ENCODE measurements at places on chromosomes 5 and 9.

DNA sequence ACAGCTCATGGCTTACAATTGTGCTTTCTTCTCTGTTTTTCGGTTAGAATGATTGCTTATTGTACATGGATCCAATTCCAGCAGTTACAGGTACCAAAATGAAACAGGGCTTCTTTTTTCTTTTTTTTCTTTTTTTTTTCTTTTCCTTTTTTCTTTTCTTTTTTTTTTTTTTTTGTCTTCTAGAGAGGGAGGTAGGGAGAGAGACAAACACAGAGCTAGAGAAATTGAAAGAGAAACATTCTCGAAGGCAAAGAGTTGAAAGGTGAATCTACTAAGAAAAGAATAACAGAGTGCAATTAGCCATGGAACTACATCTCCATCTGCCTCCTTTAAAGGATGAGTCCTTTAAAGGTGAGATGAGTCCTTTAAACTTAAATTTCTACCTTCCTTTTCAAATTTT, 1.0 kb upstream of the EDIL3 start:
- no peak for DNase-seq

DNA sequence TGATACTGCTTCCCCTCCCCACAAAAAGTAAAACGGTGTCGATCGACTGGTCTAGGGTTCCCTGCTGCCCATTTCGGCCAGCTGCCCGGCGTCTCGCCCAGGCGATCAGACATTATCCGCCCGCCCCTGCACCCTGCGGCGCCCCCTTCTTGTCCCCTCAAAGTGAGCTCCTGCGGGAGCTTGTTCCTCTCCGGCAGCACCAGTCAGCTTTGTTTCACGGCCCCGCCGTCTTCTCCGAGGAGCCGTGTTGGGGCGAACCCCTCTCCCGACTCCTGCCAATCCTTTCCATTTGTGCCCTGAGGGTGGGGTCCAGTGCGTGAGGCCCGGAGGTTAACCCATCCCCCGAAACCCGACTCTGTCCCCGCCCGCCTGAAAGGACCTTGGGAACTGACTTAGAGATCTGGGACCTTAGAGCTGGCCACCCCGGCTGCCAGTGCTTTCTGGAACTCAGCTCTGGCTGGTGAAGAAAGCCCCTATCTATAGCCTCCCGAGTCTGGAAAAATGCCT, 518 bp downstream of the UBE2B start:
- DNase-seq, result peak; percentile 22

DNA sequence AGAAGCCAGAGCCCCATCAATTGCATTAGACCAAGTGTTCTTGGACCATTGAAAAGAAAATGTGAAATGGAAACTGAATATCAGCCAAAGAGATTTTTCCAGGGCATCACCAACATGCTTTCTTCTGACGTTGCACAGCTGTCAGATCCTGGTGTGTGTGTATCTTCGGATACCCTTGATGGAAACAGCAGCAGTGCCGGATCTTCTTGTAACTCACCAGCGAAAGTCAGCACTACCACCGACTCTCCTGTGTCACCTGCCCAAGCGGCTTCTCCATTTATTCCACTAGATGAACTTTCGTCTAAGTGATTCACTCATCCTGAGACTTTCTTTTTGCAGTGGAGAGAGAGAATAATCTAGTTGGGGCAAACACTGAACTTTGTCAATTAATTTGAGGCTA, 75.7 kb downstream of the PIP5K1B start:
- DNase-seq, result no peak

- DNase-seq, result no peak
These were observed 1.0 kb downstream of the STARD4 start for GRCh38 chr5:111511174-111511830.

DNA sequence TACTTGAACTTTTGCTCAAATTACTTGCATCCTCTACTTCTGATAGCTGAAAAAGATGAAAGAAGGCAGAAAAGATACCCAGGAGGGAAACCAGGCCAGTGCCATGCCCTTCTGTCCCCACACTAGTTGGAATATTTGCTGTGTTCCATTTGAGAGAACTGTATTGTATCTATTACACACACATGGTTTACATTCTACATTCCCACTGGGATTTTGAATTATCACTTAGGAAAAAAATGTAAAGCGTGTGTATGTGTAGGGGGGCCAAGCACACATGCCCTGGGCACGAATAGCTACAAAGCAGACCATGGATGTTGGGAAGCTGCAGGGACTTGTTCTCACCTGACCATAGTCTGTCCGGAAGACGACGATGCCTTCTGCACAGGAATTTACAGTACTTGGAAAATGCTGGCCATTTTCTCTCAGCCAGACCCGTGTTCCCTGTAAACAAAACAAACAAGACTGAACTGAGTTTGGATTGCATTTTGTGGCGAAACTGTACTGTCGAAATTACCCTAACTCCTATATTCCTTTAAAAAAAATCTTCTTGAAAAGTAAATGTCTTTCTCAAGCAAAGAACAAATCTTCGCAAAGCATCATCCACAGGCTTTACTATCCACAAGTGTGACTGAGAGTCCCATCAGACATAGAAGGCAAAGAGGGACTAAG, 58.7 kb downstream of the MYO10 start:
- no peak for DNase-seq

DNA sequence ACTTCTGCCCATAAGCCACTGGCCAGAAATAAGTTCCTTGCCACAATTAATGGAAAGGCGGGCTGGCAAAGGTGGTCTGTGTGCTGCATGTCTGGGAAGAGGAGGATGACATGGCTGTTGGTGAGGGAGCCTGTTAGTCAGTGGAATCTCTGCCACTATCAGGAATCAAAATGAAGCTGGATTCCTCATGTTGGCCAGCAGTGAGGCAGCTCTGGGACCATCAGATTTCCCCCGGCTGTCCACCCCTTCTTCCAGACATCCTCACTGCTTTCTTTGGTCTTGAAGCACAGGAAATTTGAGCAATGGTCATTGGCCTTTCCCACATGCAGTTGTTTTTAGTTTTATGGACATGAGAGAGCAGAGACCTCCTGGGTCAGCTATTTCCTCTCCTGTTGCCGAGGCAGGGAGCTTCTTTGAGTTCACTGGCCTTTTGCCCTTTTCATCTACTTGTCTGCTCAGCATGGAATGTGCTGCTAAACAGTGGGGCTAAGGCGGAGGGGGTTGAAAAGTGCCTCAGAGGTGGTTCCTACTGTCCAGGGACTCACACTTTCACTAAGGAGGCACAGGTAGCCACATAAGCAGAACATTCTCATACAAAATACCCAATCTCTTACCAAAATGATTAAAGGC, 34.8 kb upstream of the NEURL1B start:
- no peak for DNase-seq

DNA sequence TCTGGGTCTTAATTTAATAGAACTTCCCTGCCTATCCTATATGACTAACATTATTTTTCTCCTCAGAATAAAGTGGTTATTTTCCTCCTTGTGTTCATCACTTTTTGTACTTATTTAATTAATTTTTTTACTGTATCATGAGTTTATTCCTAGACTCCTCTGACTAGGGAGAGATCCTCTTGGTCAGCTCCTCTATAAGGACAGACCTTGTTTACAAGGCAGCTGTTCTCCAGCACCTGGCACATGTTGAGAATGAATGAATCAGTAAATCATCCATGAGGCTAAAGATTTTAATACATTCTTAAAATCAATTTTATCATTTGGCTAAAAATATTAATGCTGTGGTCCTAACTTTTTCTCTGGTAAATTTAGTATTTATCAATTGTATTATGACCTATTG, 139.8 kb downstream of the NUDT12 start:
- DNase-seq, result no peak

DNA sequence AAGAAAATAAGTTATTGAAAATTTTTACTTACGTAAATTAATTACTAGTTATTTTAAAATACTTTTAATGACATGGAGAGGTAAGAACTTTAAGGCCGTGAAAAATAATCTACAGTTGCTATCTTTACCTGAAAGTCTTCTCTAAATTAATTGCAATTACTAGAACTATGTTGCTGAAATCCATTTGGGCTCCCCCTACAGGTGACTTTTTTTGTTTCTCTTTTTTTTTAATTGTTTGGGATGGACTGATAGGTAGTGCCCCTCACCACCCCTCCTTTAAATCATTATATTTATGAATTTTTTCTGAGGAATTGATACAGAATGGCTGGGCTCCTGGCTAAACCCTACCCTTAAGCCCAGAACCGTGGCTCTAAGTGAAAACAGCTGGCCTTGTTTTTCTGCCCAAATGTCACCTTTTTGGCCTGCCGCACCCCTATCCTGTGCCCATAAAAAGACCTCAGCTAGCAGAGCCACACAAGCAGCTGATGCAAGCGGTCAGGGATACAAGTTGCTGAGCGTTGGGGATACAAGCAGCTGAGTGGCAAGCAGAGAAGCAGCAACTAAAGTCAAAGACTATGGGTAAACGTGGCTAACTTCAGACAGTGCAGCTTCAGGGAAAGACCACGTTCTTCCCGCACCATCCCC, 315.2 kb upstream of the ACO1 start:
- no peak for DNase-seq

DNA sequence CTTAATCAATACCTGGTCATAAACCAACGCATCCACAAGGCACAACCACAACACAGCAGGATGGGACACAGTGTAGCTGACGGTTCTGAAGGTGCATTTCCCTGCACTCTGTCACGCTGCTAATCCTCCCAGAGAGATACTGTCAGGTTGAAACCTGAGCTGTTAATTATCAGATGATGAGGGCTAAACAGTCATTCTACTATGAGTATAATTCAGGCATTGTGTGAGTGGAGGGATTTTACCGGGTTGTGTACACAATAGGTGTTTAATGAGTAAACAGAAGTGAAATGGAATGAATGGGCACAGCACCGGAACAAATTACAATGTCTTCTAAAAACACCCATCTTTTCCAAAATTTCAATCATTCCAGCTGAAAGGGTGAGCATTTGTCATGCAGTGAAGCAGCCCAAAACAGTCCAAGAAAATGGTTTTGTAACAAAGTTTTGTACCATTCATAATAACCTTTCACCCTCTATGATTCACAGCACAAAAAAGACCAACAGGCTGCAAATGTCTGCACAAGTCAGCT, 71.5 kb downstream of the ABCA1 start:
- DNase-seq, result no peak

DNA sequence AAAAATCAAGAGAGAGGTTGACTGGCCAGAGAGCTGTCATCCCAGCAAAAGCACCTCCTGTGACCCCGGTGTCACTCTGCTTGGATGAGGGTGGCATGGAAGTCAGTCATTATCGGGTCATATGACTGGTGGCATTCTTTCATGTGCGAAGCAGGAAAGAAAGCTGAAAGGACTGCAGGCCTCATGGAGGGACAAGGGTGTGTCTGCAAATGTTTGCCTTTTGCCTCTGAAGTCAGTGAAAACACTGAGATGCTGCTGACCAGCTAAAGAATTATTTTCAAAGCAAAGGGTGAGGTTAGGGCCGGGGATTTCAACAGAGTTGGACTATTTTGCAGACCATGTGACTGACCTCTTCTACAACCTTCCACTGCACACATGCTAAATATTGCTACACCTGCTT, 298.3 kb downstream of the CSNK1G3 start:
- DNase-seq, result no peak

DNA sequence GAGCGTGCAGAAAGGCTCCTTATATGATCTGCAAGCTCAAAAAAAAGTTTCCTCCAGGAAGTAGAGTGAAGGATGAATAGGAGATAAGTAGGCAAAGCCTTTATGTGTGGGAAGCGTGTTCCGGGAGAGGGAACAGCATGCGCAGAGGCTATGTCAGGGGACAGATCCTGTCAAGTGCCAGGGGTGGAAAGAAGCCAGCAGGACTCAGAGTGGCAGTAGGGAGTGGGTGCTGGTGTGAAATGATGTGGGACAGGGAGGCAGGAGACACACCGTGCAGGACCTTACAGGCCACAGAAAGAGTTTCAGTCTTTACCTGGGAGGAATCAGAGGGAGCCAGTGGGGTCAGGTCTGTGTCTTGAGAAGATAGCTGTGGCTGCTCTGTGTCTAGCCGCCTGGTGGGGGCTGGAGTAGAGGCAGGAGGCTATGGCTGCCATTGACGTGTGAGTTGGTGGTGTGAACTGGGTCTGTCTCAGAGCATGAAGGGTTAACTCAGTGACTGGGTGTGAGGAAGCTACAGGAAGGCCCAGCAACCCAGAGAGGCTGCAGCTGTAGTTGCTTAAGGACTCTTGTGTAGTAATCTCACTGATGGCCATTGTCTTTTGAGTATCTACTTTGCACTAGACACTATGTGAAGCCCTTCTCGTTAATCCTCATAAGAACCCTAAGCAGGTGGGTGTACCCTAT, 71.3 kb downstream of the PPARGC1B start:
- no peak for DNase-seq

GRCh38 chr9:105421154-105421553, 26.7 kb upstream of the FSD1L start:
- DNase-seq, result no peak

DNA sequence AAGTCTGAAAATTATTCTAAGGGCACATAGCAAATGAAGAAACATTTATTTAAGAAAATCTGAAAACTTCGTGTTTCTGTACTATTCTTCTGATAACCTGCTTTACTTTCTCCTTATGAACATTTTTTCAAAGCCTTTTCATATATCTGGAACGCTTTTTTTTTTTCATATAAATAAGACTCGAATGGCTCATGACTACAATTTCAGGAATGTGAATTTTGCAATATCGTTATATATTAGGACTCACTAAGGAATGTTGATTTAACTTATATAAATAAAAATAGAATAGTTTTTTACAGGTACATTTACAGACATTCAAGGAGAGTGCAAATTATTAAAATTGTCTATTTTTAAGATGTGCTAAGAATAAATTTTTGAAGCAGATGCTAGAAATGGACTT, 42.9 kb downstream of the GPBP1 start:
- DNase-seq, result no peak

- DNase-seq, result no peak
These were observed 79.1 kb downstream of the LHFPL2 start for GRCh38 chr5:78569441-78569840.

GRCh38 chr5:17257705-17258273, 40.4 kb downstream of the BASP1 start:
- DNase-seq, result no peak

DNA sequence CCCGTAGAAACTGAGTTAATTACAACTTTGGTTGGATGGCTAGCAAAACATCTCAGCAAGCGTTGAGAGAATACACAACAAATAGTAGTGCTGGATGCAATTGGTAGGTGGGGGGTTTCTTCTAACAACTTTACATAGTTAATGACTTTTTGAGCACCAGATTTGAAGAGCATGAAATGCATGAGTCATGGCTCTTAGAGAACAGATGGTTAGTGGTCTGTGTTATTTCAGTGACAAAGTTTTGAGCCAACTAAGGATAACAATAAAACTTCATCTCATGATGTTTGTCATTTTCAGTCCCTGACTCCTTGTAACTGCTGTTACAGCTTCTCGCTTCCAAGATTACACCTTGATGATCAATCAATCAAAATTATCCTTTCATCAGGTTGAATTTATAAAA, 399.0 kb upstream of the BRINP1 start:
- DNase-seq, result no peak

DNA sequence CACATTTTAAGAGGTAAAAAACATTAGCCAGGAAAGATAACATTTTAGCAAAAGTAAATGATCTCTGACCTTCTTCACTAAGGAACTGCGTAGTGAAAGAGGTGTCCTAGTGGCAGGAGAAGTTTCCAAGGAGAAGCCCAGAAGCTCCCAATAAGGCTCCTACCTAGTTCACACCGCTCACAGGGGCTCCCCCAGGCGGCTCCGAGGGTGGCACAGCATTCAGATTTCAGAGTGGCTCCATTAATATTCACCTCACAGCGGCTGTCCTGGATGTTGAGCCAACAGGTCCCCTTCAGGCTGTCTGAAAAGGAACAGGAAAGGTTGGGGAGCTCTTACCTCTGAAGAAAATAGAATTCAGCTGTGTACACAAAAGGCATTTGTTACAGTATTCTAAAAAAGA, 187.3 kb downstream of the FBN2 start:
- no peak for DNase-seq

GRCh38 chr9:70561786-70562395, 147.4 kb upstream of the KLF9 start:
- DNase-seq, result no peak
